ENCODE measurements at places on chromosomes 1 and 21.
A peak's percentile ranks its signal among the peaks of the same experiment; 100 is the strongest.

- DNase-seq, result no peak
These were observed 63.2 kb downstream of the PLEKHA6 start for GRCh38 chr1:204296431-204296988.

- no peak for DNase-seq
These were observed 2.5 kb downstream of the FMN2 start for GRCh38 chr1:240094041-240094722.

- DNase-seq, result no peak
These were observed 40.6 kb upstream of the SLC2A1 start for GRCh38 chr1:42999308-42999707.

- DNase-seq, result no peak
These were observed 233.0 kb upstream of the CACYBP start for GRCh38 chr1:174766727-174767126.

- DNase-seq, result no peak
These were observed 196.9 kb downstream of the TTLL7 start for GRCh38 chr1:83802023-83802422.

GRCh38 chr1:21559788-21560567 lies 50.8 kb downstream of the ALPL start:
- DNase-seq, result no peak

DNA sequence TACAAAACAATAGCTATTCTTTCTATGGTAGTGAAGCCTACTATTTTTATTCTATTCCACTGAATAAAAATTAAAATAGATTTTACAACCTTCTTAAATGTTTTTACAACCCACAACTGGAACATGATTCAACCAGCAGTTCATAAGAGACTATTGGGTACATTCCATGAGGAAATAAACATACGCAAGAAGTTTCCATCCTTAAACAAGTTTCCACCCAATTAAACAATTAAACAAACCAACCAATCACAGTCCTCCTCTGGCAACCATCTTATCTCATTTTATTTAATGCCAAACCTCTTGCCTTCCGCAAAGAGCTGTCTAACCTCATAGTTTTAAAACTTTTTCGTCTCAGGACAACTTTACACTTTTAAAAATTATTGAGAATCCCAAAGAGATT lies 239.0 kb downstream of the RGS7 start:
- DNase-seq, result no peak

- DNase-seq, result no peak
These were observed 34.2 kb downstream of the KCNQ4 start for GRCh38 chr1:40817791-40818263.

- peak; percentile 58 for DNase-seq
These were observed 1.6 kb upstream of the CLIC4 start for GRCh38 chr1:24743404-24744211.

GRCh38 chr1:226110249-226111097 lies 48.0 kb downstream of the H3-3A start:
- peak; percentile 95 for DNase-seq

- no peak for DNase-seq
These were observed 326.8 kb downstream of the HHAT start for GRCh38 chr1:210655511-210655910.

GRCh38 chr1:151145304-151146071 lies 943 bp downstream of the SEMA6C start:
- no peak for DNase-seq

- no peak for DNase-seq
These were observed 5.5 kb upstream of the PADI1 start for GRCh38 chr1:17199267-17200044.

DNA sequence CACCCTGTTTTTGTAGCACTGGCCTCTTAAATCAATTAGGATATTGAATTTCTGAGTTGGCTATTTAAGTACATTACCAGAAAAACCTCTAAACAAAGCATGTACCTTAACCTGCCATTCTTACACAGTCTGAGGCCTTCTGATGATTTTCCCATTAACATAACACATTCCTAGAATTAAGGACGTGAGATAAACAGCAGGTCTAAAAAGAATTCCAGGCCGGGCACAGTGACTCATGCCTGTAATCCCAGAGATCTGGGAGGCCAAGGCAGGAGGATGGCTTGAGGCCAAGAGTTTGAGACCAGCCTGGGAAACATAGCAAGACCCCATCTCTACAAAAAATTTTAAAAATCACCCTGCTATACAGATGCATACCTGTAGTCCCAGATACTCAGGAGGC lies 18.0 kb upstream of the LRRC8D start:
- DNase-seq, result no peak

- no peak for DNase-seq
These were observed 177.7 kb downstream of the KIF26B start for GRCh38 chr1:245332513-245332912.

GRCh38 chr1:5650283-5651026 lies 341.8 kb downstream of the NPHP4 start:
- DNase-seq, result no peak

DNA sequence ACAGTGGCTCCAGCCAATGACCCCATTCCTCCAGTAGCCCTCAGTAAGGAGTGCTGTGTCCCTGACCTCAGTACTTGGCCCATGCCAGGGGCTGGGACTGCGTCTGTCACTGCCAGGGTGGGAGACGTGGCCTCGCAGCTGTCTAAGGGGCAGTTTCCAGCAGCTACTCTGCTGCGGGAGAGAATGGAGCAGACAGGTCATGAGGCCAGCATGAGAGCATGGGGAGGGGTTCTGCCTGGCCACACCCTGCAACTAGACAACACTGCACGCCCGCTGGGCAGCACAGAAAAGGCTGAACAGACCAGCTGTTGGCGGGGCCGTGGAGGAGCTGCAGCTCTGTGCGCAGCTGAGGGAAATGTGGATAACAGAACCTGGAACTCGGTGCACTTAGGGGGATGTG lies 91.6 kb upstream of the COL6A1 start:
- DNase-seq, result no peak

DNA sequence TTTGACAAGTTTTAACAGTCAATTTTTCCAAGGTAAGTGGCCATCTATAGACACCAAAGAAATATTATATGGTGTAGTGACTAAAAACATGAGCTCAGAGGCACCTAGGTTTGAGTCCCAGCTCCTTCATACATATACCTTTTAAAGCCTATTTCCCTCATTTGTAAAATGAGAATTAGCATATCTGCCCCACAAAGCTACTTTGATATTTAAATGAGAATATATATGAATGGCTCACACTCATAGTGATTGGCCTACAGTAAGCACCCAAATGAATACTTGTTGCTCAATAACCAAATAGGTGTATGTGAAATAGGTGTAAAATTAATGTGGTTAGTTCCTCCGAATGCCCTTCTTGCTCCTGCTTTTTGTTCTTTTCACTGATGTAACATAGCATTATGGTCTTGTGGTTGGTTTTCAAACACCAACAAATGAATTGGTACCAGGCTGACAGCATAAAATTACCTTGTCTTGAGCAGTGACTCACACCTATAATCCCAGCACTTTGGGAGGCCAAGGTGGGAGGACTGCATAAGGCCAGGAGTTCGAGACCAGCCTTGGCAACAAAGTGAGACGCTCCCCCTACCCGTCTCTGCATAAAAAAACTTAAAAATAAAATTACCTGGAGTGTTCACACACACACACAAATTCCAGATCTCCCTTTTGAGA lies 25.3 kb downstream of the CNIH4 start:
- DNase-seq, result no peak

DNA sequence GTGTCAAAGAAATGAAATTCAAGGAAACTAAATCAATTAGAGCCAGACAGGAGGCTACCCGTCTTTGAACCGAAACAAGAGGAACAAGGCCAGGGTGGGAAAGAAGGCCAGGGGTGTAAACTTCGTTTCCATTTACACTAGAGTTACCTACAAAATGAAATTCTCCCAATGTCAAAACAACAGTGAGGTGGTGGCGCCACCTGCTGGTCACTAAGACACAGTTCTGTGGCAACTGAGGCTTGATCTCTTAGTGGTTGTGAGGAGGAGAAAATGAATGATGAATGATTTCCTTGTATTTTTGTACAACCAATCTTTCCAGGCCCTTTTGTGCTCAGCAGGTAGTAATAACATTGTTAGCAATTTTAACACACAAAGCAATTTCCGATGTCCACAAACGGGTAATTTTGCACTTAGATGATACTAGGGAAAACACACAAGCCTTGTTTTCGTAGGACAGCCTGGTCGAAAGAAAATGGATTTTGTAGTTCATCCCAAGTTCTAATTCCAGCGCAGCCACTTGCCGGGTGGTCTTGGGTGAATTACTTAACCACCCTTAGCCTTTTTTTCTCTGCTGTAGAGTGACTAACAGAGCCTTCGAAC lies 54.8 kb upstream of the SOD1 start:
- DNase-seq, result peak; percentile 70

- no peak for DNase-seq
These were observed 71.0 kb downstream of the SSBP3 start for GRCh38 chr1:54335011-54335754.

GRCh38 chr1:119136401-119136800 lies 4.1 kb downstream of the WARS2 start:
- no peak for DNase-seq

GRCh38 chr21:46286648-46287002 lies 483 bp downstream of the YBEY start:
- DNase-seq, result no peak

DNA sequence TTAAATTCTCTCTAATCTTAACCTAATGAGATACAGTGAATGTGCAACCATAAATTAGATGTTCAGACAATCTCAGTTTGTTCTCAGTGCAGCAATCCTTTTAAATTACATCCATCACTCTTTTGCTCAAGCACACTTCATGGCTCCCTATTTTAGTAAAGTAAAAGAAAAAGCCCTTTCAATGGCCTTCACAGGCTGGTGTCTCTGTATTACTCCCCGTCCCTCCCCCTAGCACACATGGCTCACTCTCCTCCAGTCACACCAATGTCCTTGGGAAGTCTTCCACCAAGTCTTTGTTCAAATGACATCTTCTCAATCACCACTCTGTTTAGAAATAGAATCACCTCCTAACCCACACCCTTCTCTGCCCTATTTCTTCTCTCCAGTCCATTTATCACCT lies 60.3 kb upstream of the RGS7 start:
- DNase-seq, result no peak

GRCh38 chr1:22123901-22124404 lies 18.9 kb downstream of the WNT4 start:
- DNase-seq, result no peak

- DNase-seq, result no peak
These were observed 38.3 kb upstream of the RGS16 start for GRCh38 chr1:182642461-182642860.

GRCh38 chr1:98523256-98523655 lies 138.3 kb upstream of the SNX7 start:
- DNase-seq, result no peak

DNA sequence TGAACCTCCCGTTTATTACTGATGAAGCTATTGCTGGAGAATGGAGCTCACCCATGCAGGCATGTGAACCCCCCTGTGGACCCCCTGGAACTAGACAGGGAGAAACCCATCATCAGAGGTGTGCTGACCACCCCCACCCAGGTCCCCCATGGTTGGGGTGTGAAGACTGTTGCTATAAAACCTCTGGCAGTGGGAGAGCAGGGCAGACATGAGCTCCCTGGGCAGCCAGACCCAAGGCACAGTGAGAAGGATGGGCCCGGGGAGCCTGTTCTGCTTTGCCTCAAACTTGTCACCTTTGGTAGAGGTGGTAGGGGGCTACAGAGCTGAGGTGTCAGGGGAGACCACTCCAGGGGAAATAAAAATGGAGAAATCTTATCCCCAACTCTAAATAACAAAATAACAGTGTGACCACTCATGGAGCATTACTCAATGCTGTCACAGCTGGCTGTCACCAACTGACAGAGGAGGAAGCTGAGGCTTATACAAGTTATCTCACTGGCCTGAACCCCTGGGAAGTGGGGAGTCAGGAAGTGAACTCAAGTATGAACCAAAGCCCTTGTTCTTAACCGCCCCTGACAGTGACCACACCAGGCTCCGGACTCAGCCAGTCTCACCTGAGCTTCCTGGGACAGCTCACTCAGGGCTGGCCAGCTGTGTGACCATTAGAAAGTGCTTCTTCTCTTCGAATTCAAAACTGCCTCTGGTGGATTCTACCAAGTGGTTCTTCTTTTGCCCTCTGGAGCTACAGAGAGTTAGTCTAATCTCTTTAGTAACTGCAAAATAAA lies 698.8 kb downstream of the MATN1 start:
- no peak for DNase-seq

GRCh38 chr1:153793261-153793972 lies 18.2 kb downstream of the SLC27A3 start:
- no peak for DNase-seq

DNA sequence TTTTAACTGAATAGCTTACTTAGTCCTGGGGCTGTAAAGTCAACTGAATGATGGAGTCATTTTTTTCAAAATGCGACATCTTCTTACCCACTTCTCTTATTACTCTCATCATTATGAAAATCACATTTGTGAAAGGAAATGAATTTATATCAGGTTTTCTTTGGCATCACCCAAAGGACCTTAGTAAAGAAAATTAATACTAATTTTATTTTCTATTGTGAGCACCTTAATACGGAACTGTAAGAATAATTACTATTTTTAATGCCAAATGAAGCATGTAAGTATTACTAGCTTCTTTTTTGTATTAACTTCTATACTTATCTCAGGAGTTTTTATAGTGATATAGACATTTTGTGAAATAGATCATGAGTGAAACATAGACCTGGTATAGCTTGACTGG lies 30.9 kb downstream of the PTPRC start:
- no peak for DNase-seq

DNA sequence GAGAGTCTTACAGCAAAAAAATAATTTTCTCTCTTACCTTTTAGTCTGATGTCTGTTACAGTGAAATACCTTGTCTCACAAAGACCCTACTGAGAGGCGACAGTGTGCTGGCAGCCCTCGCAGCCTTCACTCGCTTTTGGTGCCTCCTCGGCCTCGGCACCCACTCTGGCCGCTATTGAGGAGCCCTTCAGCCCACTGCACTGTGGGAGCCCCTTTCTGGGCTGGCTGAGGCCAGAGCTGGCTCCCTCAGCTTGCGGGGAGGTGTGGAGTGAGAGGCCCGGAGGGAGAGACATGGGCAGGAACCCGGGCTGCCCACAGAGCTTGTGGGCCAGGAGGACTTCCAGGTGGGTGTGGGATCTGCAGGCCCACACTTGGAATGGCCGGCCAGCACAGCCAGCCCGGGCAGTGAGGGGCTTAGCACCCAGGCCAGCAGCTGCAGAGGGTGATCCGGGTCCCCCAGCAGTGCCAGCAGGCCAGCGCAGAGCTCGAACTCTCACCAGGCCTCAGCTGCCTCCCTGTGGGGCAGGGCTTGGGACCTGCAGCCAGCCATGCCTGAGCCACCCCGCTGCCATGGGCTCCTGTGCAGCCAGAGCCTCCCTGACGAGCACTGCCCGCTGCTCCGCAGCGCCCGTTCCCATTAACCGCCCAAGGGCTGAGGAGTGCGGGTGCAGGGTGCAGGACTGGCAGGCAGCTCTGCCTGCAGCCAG lies 10.8 kb upstream of the CFHR1 start:
- no peak for DNase-seq

DNA sequence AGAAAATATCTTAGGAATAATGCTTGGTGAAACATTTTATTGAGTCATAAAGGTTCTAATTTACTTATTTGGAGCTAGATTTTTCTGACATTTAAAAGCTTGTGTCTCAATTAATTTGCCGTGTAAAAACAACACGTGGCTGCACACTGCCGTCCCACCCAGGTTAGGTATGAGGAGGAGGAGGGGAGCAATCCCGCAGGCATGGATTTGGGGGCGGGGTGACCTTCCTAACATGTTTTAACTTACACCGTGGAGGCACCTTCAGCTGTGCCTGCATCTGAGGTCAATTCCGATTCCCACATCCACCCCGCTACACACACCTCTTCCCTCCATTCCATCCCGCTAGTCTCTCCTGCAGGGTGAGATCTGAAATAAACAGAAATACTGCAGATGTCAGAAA lies 28.5 kb upstream of the UMODL1 start:
- DNase-seq, result no peak

All from GM10248 (cell line).